T-helper 22 cell (primary cell): ENCODE measurements at places on chromosomes 11 and 22.

GRCh38 chr11:43943931-43944751 is 1.7 kb downstream of the C11orf96 start:
- no peak for DNase-seq

GRCh38 chr22:32466496-32466895 is 2.2 kb upstream of the BPIFC start:
- DNase-seq = no peak

DNA sequence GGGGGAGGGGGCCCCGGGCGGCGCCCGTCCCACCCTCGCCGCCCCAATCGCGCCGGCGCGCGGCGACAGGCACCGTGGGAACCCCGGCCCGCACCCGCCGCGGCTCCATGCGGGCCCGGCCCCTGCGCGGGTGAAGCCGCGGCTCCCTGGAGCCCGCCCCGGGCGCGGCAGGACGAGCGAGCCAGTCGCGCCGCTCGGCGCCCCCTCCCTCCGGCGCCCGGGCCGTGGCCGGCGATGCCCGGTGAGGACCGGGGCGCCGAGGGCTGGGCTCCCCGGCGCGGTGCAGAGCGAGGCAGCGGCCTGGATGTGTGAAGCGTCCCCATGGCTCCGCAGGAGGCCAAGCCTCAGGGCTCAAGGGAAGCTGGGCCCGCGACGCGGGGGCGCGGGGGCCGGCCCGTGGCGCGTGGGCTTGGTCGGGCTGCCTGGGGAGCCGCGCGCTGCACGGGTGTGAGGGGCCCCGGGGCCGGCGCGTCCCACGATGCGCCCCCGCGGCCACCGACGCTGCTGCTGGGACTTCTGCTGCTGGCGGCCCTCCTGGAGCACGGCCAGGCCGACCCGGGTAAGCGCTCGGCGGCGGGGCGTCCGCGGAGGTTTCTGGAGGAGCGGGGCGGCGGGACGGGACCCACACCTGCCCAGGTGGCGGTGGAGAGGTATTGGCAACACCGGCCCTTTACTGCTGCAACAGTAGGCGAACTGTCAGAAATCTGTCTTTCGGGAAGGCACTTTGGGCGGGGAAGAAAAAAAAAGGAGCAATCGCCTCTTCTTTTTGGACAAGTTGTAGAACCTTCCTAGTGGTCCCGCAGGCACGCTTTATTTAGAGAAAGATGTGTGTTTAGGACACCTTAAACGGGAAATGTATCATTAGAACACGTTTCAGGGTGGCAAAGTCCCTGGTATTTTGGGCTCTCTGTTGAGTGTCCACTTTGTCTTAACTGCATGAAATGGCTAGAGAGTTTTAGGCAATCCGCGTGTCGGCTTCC is 119.4 kb downstream of the HIPK3 start:
- DNase-seq = no peak

- DNase-seq = no peak
These were observed 40.9 kb upstream of the OR9Q1 start for GRCh38 chr11:57982776-57983175.

DNA sequence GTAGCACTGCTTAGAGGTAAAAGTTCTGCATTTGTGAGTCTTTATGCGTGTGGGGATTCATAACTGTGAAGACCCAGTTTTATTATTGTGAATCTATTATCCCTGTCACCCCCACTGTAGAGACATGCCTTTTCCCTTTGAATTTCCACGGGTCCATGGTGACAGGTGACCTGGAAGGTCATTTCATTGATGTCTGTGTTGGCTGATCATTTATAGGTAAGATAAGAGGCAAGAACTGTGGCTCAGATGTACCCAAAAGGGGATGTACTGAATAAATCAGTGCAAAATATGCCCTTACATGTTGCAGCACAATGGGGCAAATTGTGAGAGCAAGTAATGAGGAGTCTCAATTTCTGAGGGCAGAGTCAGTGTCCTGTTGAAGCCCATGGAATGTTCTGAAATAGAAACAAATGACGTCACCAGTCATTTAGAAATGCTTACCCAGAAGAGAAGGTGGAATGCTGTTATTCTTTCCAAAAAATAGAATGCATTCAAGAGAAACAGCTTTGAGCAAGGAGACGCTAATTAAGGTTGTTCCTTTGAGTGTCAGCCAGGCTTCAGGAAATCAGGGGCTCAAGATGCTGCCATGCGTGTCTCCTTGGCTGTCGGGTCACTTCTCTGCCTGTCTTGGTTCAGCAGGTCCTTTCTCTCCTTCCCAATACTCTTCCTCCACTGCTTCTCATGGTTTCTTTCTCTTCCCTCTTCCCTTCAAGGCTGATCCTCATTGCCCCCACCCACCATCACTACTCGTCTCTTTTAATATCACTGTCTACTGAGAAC is 118.7 kb upstream of the E2F8 start:
- no peak for DNase-seq

DNA sequence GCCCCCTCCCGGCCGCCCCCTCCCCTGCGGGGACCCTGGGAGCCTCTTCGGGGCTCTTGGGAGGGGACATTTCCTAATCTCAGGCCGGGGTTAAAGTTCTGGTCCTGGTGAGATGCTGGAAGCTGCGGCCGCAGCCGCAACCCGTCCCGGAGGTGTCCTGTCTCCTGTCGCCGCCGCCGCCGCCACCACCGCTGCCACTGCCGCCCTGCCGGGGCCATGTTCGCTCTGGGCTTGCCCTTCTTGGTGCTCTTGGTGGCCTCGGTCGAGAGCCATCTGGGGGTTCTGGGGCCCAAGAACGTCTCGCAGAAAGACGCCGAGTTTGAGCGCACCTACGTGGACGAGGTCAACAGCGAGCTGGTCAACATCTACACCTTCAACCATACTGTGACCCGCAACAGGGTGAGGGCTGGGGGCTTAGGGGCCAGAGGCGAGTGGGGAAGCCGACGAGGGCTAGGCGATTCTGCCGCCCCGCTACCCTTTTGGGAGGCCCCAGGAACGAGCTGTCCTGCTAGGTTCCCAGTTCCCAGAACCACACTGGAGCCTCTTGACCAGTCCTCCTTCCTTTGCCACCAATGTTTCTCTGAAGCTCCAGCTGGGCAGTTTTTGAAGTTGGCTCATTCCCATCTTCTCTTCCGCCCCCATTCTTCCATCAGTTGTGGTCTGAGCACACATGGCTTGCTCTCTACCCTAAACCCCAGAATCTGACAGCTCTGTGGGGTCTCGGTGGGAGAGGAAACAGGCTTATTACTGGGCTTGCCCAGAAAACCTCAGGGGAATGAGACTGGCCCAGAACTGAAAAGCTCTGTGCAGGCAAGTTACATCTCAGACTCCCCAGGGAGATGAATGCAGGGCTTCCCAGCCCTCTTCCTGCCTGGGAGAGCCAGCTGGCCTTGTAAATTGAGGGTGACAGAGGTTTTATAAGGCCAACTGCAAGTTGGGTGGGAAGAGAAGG is 781 bp downstream of the SIDT2 start:
- DNase-seq = peak; percentile 18

- no peak for DNase-seq
These were observed 27.7 kb downstream of the DNAJC24 start for GRCh38 chr11:31397239-31397834.

GRCh38 chr11:70876685-70877084 is 375.7 kb downstream of the SHANK2 start:
- no peak for DNase-seq

- no peak for DNase-seq
These were observed 27.5 kb downstream of the TPCN2 start for GRCh38 chr11:69076129-69076791.

DNA sequence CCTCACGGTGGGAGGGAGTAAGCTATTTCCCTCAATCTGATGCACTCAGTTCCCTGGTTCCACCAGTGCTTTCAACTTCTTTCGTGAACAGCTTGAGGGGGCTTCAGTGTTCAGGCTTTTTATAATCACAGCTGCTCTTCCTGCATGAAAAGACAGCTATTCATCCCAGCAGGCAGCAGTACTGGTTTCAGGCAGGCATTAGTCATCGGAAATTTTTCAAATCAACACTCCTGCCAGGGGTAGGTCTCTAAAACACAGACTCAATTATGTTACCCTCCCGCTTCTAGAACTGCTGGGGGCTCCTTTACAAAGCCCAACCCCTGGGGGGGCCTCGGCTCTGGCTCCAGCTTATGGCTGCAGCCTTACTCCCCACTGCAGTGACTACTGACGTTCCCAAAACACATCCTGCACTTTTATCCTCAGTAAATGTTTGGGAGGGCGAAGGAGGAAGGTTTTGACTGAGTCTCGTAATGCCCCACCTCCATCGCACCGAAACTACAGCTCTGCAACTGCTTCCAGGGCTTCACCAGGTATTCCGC is 5.8 kb downstream of the POLDIP3 start:
- DNase-seq = no peak

GRCh38 chr11:108115500-108116140 is 5.7 kb upstream of the ACAT1 start:
- DNase-seq = no peak

GRCh38 chr11:7787239-7787638 is 9.5 kb downstream of the OR5P2 start:
- no peak for DNase-seq

GRCh38 chr22:48573766-48574165 is 1253.9 kb downstream of the BRD1 start:
- no peak for DNase-seq

- no peak for DNase-seq
These were observed 38.0 kb upstream of the ARFGAP3 start for GRCh38 chr22:42895087-42895486.

DNA sequence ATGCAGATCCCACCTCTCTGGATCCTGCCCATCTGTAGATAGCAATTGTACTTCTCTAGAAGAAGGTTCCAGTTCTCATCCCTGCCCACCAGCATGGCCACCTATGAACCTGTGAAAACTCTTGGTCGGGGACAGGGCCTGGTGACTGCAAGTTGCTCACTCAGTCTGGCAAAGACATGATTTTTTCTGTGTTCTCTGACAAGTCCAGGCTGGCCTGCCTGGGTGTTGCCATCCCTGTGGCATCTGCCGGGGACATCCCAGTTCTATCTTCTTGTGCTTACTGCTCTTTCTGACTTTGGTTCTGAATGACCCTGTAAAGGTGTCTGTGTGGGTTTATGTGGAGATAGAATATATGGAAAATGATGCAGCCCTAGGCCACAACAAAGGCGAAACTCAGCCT is 545.8 kb downstream of the INSC start:
- no peak for DNase-seq

DNA sequence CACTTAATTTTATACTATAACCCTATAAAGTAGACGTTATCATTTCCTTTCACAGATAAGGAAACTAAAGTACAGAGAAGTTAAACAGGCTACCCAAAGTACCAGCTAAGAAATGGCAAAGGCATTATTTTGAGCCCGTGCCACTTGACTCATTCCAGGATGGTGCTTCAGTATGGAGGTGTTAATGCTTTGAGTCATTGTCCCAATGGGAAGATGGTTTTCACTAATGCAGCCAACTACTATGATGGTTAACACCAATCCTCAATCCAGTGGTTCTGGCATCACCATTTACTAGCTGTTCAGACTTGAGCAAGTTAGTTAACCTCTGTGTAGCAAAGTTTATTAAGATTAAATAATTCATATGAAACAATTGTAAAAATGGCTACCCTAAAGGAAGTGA is 123.1 kb upstream of the SLC5A12 start:
- no peak for DNase-seq

GRCh38 chr11:36703055-36703404 is 105.0 kb upstream of the RAG2 start:
- DNase-seq = no peak

DNA sequence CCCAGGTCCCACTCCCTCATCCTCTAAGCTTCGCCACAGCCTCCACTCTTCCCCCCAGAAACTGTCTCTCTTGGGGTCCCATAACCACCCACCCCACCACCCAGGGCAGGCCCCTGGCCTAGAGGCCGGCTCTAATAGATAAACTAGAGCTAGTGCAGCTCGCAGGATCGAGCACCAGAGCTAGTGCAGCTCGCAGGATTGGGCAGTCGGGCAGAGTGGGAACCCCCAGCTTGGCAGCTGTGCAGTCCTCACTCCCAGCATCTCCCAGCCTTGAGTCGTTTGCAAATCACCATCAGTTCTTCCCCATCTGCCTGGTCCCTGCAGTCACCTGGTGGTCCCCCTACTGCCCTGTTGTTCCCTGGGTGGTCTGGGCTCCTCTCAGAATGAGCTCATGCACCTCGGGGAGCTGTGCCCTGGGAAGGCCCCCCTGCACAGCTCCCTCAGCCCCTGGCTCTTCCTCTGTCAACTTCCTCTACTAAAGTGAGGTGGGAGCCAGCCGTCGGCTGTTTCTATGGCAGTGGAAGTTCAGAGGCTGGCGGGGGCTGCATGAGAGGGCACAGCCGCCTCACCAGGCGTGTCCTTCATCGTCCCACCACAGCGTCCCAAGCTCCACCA is 15.5 kb upstream of the SHANK2 start:
- no peak for DNase-seq

GRCh38 chr11:91100427-91100826 is 877.6 kb upstream of the CHORDC1 start:
- DNase-seq = no peak

GRCh38 chr11:22778642-22779041 is 51.0 kb downstream of the SVIP start:
- DNase-seq = no peak

DNA sequence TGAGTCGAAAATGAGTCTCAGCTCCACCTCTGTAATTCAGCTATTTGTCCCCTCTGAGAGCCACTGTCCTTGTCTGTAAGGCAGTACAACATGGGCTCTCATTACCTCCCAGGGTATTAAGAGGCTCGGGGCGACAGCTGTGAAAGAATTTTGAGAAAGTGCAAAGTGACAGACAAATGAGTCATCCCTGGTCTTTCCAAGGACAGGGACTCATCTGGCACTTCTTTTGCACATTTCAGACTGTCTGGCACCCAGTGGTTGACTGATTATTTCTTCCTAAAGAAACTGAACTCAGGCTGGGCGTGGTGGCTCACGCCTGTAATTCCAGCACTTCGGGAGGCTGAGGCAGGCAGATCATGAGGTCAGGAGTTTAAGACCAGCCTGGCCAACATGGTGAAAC is 62.1 kb upstream of the ARFGAP3 start:
- no peak for DNase-seq

DNA sequence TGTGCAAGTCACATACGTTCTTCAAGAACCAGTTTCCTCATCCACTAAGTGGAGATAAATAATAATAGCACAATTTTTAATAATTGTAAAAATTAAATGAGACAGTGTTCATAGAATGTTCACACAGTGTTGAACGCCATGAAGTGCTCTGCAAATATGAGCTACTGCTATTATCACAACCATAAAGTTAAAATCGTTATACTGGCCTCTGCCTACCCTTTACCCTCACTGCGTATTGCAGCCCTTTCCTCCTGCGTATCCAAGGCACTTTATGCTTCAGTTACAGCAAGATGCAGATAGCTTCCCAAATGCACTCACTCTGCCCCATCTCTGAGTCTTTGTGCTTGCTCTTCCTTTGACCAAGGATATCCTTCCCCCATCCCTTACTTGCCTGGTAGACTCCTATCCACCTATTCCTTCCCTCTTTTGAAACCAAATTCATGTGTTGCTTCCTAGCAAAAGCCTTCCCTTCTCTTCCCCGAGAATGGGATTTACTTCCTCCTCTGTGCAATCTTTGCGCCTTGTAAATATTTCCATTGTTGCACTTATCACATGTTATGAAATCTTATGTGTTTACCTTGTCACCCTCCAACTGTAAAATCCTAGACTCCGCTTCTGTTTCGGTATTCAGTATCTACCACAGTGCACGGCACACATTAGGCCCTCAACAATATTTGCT is 196.9 kb downstream of the ADAMTS15 start:
- DNase-seq = no peak

GRCh38 chr11:35047179-35047578 is 91.8 kb upstream of the CD44 start:
- peak; percentile 45 for DNase-seq
